ENCODE measurements at places on chromosomes 13 and 19.

DNA sequence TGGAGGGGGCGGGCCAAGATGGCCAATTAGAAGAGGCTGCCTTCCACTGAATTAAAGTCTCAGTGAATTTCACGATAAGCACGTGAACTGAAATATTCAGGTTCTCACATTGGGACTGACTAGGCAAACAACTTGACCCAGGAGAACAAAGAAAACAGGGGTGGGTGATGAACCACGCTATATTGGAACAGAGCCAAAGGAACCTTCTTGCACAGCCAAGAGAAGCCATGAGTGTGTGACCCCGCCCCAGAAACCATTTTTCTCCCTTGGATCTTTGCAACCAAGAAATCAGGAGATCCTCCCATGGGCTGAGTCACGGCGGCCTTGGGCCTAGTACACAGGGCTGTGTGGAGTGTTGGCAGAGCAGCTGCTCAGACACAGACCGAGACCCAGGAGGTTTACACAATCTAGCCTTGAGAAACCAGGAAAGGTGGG lies 36.8 kb downstream of the ERICH4 start:
- DNase-seq = no peak

- DNase-seq = no peak
Measured at GRCh38 chr13:67014399-67014798, 215.7 kb downstream of the PCDH9 start.

DNA sequence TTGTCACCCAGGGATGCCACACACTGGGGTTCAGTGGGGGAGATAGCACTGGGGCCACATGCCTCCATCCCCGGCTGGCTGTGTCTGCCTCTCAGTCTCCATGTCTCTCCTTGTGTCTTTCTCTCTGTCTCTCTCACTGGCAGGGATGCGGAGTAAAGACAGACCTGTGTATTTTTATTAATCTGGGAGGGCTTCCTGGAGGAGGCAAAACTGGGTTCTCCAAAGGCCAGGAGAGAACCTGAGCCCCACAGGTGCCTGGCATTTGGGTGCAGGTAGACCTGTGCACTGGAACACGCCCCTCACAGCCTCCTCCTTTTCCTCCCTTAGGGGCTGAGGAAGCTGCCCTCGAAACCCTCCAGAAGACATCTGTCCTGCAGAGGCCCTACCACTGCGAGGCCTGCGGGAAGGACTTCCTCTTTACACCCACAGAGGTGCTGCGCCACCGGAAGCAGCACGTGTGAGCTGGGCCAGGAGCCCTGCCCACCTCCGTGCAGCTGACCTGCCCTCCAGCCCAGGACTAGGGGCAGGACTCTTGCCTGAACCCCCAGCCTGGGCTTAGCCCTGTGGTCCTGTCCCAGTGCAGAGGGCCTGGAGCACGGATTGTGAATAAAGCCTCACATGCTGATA lies 32.7 kb downstream of the DHX34 start:
- DNase-seq = no peak

DNA sequence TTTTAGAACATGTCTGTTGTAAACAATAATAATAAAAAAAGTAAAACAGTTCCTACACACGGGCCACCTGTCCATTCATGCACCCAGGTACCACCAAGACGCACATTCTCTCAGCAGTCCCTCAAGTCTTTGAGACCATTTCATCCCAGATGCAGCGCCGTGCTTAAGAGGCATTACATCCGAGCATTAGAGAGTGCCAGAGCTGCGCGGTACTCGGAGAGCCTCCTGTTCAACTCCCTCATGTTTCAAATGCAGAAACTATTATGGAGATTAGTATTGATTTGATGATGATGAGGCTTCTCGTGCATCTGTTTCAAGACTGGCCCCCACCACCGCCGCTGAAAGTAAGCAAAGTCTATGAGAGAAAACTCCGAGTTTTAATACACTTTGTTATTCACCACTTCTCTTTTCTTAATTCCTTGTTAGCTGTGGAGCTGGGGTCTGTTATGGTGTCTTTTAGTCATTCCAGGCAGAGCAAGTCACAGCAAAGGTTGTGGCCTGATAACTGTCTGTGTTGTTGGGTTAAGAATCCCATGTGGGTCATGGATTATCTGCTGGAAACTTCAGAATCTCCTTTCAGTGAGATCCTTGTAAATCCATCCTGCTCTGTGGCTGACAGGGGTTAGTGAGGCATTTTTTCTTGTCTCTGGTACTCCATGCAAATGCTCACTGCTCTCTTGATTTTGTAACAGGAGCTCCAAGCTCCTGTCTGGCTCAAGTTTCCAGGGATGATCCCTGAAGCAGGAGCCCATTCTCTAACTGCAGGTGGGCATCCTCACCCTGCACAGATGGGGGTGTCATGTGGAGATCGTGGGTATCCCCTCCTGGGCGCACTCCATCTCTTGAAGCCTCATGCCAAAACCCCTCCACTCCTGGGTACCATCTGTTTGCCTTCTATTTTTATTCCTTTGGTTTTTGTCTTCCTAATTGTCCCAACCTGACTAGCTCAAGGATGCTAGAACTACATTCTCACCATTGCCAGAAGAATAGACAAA lies 74.9 kb upstream of the MTIF3 start:
- DNase-seq = no peak

- no peak for DNase-seq
Measured at GRCh38 chr19:7858109-7858770, 15.9 kb downstream of the PRR36 start.

DNA sequence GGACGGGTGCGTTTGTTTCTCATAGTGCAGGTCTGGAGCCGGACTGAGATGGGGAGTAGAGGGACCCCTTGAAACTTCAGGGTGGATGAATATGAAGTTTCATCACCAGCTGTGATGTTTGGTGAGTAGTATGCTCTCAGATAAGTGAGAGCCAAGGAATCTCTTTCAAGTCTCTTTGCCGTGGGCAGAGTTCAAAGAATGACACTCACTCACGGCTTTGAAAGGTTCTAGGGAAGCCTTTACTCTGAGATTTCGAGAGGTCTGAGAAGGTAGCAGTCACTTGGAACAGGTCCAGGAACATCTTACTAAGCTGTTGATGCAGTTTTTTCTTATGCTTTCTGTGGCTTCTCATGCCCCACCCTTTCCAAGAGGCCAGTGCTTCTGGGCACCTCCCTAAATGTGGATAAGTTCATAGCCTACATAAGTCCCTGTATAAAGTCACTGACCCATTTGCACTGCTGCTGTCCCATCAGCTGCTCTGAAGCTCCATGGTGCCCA lies at the start of gene IGFL2:
IGFL2 (plus strand) TSS at position 448 of the 498 bp plus-strand sequence; CDS start at position 489, 41 bp downstream.
- no peak for DNase-seq

GRCh38 chr19:50902640-50903039 lies 8.6 kb downstream of the KLK4 start:
- DNase-seq = no peak
